ENCODE measurements at places on chromosomes 16 and 17.
A peak's percentile ranks its signal among the peaks of the same experiment; 100 is the strongest.

GRCh38 chr17:11610999-11611566, 12.8 kb downstream of the DNAH9 start:
- DNase-seq, result no peak

DNA sequence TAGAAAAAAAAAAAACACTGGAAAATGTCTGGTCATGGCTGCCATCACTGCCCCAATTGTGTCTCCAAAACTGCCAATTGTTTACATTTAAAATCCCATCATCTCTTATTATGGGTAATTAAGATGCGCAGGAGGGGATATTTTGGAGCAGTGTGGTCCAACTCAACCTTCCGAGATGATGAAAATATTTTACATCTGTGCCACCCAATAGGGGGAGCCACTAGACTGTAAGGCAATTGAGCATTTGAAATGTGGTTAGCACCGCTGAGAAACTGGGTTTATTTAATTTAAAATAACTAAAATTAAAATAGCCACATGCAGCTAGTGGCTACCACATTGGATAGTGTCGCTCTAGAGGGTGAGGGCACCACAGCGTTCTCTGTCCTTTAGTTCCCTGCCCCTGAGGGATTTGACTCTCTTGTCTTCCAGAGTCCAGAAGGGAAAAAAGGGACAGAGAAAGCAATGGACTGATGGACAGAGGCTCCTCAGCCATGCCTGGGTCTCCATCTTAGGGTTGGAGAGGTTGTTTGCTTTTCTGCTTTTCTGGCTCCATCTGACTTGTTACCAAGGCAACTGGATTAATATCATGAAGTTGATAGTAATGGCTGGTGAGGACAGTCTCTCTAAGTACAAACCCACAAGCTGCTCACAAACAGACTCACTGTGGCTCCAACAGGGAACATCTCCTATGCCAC, 3.5 kb downstream of the MPO start:
- DNase-seq, result peak; percentile 48

DNA sequence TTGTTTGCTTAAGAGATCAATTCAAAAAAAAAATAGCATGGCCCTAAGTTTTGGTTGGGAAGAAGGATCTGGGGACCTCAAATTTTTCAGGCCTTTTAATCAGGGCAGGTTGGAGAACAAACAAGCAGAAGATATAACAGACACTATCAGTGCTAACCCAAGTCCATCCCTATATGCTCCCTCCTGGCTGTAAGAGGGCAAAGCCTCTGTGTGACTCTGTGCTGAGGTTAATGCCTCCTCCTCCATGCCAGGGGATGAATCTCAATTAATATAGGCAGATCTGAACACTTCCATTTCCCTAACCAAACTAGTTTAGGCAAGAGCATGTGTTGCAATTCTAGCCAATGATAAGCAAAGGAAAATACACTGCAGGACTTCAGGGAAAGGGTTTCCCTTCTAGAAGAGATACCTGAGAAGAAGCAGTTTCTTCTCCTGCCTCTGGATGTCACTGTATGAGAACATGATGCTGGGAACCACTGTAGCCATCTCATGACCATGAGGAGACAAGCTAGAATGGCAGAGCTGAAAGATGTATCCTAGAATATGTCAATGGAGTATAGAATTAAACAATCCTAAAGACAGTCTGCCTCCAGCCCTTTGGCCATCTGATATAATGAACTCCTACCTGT, 76.0 kb downstream of the CHD9NB start:
- DNase-seq, result peak; percentile 7

DNA sequence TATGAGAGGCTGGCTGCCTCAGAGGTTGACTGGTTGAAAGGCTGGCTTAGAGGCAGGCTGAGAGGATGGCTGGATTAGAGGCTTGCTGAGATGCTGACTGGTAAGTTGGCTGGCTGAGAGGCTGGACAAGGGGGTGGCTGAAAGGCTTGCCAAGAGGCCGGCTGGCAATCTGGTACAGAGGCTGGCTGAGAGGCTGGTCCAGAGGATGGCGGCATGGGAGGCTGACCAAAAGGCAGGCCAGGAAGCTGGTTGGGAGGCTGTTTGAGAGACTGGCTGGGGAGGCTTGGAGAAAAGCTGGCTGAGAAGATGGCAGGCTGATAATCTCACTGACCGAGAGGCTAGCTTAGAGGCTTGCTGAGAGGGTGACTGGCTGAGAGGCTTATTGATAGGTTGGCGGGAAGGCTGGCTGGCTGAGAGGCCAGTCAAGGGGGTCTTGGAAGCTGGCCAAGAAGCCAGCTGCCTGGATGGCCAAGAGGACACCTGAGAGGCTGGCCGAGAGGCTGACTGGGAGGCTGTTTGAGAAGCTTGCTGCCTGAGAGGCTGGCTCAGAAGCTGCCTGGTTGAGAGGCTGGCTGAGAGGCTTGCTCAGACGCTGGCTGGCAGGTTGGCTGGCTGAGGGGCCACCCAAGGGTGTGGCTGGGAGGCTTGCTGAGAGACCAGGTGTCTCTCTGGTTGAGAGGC, 34.2 kb upstream of the ACSM2B start:
- no peak for DNase-seq

- DNase-seq, result no peak
Measured at GRCh38 chr16:30009085-30009862, 1.6 kb downstream of the DOC2A start.

- no peak for DNase-seq
Measured at GRCh38 chr16:54193665-54194333, 92.8 kb downstream of the IRX3 start.

DNA sequence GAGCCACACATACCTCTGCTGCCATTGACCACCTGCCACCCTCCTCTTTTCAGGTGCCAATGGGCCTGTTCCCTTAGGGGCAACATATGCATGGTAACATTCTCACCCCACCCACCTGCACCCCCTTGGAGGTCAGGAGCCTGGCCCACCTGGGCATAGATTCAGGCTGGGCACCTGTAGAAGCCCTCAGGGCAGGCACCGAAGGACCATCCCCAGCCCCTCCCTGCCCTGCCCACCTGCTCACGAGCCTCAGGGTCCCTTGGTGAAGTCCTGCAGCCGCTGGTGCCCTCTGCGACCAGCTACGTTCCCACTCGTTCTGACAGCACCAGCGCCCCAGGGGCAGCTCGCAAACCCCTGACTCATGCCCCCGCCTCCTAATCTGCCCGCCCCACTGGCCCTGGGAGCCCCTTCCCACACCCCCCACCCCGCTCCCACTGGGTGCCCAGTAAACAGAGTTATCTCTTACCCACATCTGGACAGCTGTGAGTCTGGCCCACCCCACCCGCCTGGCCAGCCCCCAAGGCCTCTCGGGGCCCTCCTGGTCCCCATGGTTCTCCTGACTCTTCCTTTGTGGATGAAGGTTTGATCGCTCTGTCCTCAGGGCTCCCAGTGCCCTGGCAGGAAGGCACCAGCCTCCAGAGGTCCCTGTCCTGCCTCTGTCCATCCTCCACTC, at the start of gene SLC4A1:
SLC4A1 (minus strand) TSS at position 318 of the 673 bp plus-strand sequence. CDS start 5,269 bp downstream, outside the sequence.
- no peak for DNase-seq

DNA sequence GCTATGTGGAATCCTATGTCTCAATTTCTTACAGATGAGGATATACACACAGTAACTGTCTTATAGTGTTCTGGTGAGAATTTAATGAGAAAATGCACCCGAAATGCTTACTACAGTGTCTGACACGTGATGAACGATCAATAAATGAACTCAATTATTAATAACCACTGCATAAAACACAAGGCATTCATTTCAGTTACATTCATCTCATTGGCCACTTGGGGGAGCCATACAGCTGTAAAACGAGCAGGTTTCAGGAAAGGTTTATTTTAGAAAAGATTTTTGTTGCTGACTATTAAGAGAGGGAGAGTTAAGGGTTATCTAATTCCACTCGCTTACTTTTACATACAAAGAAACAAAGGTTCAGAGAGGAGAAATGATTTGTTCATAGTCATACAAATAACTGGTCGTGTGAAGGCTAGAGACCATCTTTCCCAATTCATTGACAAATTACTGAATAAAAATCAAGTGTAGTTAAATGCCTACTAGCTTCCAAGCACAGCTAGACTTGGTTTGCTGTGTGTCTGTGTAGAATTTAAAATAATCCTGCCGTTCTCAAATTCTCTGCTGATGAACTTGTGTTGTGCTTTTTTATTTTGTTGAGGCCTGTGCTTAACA, 160.1 kb downstream of the MAP2K4 start:
- DNase-seq, result peak; percentile 13

- DNase-seq, result no peak
Measured at GRCh38 chr16:1163567-1164055, 10.7 kb downstream of the CACNA1H start.

GRCh38 chr17:55446581-55447205, 25.1 kb upstream of the MMD start:
- no peak for DNase-seq

DNA sequence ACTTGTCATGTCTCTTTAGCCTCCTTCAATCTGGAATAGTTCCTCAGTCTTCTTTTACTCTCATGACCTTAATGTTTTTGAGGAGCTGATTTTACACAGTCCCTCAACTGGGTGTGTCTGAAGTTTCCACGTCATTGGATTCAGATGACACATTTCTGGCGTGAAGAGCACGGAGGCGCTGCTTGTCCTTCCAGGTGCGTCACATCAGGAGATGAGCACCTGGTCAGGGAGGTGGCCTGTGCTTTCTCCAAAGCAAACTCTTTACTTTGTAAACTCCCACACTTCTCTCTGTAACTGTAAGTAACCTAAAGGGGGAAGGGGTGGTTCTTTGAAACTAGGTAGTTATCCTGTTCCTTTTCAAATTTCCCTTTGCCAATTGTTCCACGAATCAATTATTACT, 52.5 kb upstream of the MNT start:
- no peak for DNase-seq

DNA sequence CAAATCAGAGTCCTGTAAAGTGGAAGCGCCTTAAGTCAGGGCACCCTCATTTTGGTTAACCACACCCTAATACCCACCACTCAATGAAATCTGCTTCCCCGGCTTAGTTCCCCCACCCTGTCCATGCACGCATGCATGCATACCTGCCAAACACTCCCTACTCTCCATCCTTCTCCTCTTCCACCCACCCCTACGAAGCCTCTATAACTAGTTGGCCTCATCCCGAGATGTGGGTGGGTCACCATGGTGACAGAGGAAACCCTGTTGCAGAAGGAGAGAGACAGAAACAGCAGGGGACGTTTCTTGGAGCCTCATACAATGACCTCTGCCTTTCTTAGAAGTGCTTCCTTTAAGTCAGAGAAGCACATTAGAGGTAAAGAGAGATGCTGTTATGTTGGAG, 46.8 kb upstream of the DNAH9 start:
- DNase-seq, result no peak

GRCh38 chr16:4452674-4453073, 21.8 kb downstream of the NMRAL1 start:
- DNase-seq, result no peak

DNA sequence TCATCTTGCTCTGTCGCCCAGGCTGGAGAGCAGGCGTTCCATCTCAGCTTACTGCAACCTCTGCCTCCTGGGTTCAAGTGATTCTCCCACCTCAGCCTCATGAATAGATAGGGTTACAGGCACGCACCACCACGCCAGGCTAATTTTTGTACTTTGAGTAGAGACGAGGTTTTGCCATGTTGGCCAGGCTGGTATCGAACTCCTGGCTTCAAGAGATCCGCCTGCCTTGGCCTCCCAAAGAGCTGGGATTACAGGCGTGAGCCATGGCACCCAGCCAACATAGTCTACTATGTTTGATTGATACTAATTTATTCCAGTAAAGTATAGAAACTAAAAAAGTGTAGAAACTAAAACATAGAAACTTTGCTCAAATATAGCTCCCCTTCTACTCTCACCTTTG, 94.9 kb downstream of the CA4 start:
- no peak for DNase-seq

- DNase-seq, result peak; percentile 88
Measured at GRCh38 chr17:5419959-5420653, at the start of gene RPAIN. Gene RPAIN (plus strand): TSS chr17:5420182. CDS start chr17:5420211, 29 bp downstream.

DNA sequence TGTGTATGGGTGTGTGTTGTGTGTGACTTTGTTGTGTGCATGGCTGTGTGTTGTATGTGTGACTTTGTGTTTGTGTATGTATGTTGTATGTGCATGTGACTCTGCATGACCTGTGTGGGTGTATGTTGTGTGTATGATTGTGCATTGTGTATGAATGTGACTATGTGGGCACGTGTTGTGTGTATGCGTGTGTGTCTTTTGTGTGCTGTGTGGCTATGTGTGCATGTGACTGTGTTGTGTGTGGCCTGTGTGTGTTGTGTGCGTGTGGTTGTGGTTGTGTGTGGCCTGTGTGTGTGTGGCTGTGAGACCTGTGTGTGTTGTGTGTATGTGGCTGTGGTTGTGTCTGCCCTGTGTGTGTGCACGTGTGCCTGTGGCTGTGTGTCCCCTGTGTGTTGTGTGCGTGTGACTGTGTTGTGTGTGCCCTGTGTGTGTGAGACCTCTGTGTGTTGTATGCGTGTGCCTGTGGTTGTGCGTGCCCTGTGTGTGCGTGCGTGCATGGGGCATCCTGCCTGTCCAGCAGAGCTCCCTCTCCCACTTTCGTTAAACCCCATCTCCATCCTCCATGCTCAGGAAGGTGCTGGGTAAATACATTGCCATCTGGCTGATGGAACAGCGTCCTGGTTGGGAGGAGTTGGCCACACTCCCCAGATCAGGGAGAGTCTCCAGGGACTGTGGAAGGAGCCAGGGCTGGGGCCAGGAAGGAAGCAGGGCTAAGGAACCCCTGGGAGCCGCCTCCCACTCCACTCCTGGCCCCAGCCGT, 90.1 kb upstream of the GSE1 start:
- no peak for DNase-seq

DNA sequence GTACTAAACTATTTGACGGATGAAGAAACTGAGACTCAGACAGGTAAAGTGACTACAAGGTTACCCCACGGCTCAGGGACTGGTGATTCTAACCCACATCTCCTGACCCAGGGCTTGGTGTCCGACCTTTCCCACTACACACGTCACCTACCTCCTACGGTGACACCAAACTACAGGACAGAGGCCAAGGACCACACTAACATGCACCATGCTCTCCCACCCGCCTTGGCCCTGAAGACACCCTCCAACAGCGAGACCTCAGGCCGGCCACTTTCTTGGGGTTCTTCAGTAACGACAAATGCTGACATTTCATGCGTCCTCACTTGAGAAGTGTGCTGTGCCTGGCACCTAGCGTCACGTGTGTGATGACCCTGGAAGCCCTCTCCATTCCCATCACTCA, 6.4 kb downstream of the KNOP1 start:
- DNase-seq, result no peak

GRCh38 chr16:67111951-67112444, 2.3 kb downstream of the PHAF1 start:
- no peak for DNase-seq

- DNase-seq, result peak; percentile 41
Measured at GRCh38 chr16:28321700-28322411, 29.5 kb downstream of the SBK1 start.

DNA sequence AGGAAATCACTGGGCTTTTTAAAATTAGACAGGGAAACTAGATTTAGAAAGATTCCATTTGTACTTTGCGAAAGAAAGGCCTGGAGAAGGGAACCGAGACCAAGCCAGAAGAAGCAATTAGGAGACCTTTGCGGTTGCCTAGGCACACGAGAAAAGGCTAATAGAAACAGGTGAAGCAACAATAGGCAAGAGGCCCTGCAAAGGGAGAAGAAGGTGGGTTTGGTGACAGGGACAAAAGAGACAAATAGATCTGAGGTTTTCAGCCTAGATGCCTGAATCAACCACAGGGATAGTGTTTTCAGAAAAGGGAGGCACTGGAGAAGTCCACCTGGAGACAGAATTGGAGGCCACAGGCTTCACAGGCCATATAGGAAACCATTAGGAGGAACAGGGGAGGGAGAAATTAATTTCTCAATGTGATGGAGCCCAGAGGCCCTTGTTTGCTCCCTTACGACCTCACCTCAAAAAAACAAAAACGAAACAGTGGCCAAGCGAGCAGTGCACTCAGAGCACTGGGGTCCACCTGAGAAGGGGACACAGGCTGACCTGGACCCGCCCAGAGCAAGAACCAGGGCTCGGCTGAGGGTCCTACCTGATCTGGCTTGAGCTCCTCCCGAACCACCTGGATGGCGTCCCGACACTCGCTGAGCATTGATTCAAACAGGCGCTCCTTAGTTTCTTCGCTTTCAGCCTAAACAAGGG, 22.3 kb downstream of the SRP68 start:
- no peak for DNase-seq

Measured in CD4-positive, alpha-beta T cell treated with Interleukin-21 for 1 hour (primary cell).